ENCODE measurements at places on chromosomes 7 and 10.

DNA sequence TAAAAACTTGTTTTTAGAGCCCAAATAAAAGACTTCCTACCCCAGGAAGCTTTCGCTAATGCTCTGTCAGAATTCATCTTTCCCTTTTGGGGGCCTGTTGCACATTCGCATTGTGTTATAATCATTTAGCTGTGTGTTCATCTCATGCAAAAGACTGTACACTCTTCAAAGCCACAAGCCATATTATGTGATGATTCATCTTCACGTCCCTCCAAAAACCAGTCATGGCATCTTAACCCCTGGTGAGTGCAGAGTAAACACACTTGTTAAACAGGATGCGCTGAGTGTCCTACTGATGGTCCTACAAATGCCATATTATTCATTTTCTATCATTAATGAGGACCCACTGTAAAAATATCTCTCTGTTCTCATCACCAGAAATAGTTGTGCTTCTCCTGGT lies 235.4 kb downstream of the KIAA1217 start:
- DNase-seq: no peak

DNA sequence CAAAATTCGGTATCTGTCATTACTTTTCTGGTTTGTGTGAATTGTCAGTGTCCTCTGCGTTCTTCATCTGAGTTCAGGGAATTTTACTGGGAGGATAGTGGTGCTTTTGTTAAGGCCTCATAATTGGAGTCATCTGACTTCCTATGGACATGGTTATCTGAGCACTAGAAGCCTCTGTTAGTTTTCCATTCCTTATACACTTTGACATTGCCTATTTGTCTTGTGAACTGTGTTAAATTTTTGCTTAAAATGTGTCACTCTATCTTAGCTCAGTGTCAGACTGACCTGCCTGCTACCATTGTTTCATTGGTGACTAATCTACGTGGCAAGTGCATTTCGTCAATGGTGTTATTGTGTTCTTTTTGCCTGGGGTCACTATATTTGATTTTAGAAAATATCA lies 253.3 kb downstream of the SEMA3A start:
- no peak for DNase-seq

GRCh38 chr10:85602306-85602705 lies 764.3 kb downstream of the GRID1 start:
- no peak for DNase-seq

DNA sequence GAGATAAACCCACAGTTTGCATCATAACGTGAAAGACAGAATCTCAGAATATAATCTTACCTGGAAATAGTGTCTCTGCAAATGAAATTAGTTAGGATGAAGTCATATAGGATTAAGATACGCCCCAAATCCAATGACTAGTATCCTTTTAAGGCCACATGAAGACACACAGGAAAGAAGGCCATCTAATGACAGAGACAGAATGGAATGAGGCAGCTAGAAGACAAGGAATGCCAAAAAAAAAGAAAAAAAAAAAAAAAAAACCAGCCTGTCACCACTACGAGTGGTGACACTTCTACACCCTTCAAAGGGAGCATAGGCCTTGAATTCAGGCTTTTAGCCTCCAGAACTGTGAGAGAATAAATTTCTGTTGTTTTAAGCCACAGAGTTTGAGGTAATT lies 82.9 kb downstream of the HYCC1 start:
- DNase-seq: no peak

GRCh38 chr7:424961-425793 lies 94.5 kb downstream of the PDGFA start:
- DNase-seq: no peak

DNA sequence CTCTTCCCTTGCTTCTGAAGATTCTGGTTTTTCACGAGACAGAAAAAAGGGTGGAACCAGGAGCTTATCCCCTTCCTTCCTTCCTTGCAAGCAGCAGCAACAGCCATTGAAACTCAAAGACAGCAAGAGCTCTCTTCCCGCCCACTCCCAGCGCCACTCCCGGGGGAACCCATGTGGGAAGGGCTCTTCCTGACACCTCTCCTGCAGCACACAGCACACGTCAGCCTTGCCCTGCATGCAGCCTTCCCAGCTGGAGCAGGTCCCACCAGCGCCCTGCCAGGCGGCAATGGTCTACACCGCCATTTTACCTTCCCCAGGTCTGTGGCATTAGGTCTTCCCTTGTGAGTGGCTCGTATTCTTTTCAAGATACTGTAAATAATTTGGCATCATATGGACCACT lies 161.8 kb downstream of the MGMT start:
- no peak for DNase-seq

GRCh38 chr10:35219891-35220890 lies 93.5 kb downstream of the CREM start:
- DNase-seq: no peak

DNA sequence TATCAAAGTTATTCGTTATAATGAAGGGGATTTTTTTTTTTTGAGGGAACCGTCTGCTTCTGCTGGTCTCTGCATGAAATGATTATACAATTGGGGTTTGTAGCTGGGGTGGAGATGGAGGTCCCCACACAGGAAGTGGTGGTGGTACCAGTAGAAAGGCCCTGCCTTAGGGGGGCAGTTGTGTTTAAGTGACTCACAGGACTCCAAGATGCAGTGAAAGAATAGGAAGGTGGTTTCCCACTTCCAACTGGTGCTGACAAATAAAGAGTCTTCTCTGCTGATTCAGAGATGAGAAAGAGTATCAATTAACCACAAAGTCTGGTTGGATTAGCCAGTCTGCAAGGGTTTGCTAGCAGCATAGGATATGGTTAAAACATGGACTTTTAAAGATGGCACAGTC lies 376.0 kb downstream of the SORCS3 start:
- DNase-seq: peak; percentile 1

- DNase-seq: no peak
These were observed 2.4 kb downstream of the TCTN3 start for GRCh38 chr10:95691281-95691680.

- DNase-seq: no peak
These were observed 26.9 kb downstream of the SFXN4 start for GRCh38 chr10:119138346-119139306.

DNA sequence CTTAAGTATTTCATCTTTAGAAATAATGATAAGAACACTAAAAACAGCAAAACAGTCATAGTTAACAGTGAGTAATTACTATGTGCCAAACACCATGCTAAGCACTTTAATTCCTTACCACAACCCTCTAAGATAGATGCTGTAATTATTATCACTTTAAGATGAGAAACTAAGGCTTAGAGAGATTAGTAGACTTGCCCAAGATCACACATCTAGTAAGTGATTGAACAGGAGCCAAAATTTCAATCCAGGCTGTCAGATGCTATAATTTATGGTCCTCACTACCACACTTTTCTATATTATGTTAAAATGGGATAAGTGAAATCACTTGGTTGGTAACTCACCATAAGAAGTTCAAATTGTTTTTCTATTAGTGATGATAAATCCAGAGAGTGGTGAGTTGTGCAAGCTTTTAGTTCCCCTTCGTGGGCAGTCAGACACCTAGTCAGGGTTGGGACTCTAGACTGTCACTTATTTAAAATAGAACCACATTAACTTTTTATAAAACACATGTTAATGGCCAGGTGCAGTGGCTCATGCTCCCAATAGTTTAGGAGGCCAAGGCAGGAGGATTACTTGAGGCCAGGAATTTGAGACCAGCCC lies 85.9 kb upstream of the GATA3 start:
- no peak for DNase-seq

DNA sequence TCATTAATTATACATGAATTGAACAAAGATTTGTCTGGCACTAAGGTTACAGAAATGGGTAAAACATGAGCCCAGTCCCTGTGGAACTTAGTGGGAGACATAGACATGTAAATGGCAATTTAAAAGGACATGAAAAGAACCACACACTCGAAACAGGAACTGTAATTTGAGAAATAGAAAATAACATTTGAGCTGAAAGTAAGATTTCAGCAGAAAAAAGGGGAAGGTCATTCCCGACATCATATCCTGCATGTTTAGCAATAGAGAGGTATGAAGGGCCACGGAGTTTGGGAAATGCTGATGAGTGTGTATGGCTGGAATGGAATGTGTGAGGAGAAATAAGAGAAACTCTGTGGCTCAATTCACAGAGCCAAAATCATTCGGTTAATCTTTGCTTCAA lies 175.4 kb upstream of the AHR start:
- no peak for DNase-seq

DNA sequence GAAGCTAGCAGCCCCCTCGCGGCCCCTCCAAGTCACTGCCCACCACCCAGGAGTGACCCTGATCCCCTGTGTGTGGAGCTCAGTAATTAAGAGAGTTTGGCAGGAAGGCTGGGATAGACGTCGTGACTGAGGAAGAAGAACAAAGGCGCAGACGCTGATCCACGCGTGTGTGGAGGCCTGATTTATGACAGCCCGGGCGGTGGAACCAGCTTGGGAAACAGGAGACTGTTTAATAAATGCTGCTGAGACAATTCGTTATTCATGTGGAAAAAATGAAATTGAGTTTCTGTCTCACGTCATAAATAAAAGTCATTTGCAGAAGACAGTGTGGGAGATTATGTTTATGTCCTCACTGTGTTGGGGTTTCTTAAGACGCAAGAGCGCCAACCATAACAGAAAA lies 130.8 kb downstream of the ELFN1 start:
- no peak for DNase-seq

GRCh38 chr7:47992446-47992845 lies 13.0 kb upstream of the HUS1 start:
- DNase-seq: no peak

DNA sequence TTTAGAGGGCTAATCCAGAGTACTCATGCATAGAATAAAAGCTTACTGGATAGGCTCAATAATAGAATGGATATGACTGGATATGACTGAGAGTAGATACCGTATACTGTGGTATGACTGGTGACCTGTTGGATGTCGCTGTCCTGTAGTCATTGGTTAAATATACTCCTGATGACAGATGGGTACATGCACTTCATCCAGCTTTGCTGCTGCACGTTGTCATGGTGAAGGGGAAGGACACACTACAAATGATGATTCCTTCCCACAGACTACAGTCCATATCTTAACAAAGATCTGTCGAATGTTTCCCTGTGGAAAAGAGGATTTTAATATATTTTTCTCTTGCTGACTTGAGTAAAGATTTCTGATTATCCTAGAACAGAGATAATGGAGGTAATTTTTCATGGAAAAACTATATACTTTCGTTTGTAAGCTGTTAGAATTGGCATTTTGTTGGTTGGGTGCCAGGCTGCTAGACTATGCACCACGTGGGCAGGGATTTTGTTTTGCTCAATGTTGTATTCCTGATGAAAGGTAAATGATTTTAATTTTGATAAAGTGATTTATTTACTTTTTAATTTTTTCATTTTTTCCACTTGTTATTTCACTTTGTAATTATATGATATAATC lies 97.3 kb downstream of the PPP1R9A start:
- no peak for DNase-seq

- DNase-seq: no peak
These were observed 164.3 kb downstream of the ZMYND11 start for GRCh38 chr10:299512-299911.

DNA sequence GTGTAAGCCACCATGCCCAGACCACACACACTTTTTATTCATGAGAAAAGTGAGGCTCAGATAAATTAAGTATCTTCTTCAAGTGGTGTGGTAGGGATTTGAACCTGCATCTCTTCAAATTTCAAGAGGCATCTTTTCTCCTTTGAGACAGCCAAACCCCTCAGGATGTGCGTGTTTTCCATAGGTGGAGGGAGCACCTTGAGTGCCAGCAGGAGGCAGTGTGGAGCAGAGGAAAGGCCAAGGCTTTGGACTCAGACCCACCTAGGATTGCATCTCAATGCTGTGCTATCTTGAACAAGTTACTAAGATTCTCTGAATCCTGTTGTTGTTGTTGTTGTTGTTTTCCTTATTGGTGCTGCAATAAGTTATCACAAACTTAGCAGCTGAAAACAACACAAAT lies 40.2 kb upstream of the MYL10 start:
- no peak for DNase-seq
